Suppressor macrophage treated with lipopolysaccharide for 1 hour (primary cell): ENCODE measurements at places on chromosomes 13 and 19.

- DNase-seq, result no peak
Observed at GRCh38 chr19:5621945-5622464, 571 bp downstream of the SAFB2 start.

GRCh38 chr13:20709782-20710181 lies 6.3 kb downstream of the IL17D start:
- no peak for DNase-seq

DNA sequence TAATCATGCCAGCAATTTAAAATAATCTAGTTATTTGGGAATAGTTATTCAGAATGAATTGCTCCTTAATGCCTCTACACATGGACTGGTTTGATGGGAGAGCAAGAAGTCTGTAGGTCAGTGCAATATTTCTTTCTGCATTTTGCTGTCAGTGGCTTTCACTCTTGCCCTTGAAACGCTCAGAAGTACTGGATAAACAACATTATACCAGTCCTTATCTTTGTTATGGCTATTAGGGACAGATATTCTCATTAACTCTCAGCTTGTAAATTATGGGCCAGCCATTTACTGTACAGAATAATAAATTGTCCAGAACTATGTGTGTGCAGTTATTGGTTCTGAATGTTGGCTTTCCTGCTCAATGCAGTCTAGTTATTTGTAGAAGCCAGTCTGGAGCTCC lies 224.4 kb downstream of the OXGR1 start:
- no peak for DNase-seq

GRCh38 chr13:46521921-46522747 lies 30.8 kb upstream of the LRCH1 start:
- peak; percentile 31 for DNase-seq

DNA sequence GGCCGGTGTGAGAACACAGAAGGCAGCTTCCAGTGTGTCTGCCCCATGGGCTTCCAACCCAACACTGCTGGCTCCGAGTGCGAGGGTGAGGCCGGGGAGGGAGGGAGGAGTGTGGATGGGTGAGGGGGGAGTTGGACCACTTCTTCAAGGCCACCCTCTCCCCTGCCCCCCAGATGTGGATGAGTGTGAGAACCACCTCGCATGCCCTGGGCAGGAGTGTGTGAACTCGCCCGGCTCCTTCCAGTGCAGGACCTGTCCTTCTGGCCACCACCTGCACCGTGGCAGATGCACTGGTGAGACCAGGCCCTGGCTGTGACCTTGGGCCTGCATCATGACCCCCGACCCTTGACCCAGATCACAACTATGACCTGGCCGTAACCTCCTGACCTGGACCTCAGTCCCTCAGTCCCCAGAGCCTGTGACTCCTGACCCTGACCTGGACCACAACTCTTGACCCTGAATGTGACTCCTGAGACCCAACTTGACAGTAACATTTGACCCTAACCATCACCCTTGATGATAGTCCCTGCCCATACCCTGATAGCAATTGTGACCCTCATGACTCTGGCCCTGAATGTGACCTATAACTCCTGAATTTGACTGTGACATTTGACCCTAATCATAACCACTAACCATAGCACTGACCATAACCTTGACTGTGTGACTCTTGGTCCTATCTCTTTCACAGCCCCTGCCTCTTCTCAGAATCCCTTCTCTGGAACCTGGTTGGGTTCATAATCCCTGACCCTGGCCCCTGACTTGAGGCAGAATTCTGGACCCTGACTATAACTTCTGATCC lies 10.9 kb downstream of the LTBP4 start:
- no peak for DNase-seq

- no peak for DNase-seq
Observed at GRCh38 chr19:5683177-5683886, 2.5 kb downstream of the HSD11B1L start.

GRCh38 chr19:23558541-23558940 lies 128.5 kb downstream of the ZNF675 start:
- no peak for DNase-seq

- no peak for DNase-seq
Observed at GRCh38 chr13:106916329-106916976, 348.5 kb upstream of the ARGLU1 start.

- DNase-seq, result peak; percentile 62
Observed at GRCh38 chr13:84896128-84896527, 903.1 kb downstream of the SLITRK6 start.

DNA sequence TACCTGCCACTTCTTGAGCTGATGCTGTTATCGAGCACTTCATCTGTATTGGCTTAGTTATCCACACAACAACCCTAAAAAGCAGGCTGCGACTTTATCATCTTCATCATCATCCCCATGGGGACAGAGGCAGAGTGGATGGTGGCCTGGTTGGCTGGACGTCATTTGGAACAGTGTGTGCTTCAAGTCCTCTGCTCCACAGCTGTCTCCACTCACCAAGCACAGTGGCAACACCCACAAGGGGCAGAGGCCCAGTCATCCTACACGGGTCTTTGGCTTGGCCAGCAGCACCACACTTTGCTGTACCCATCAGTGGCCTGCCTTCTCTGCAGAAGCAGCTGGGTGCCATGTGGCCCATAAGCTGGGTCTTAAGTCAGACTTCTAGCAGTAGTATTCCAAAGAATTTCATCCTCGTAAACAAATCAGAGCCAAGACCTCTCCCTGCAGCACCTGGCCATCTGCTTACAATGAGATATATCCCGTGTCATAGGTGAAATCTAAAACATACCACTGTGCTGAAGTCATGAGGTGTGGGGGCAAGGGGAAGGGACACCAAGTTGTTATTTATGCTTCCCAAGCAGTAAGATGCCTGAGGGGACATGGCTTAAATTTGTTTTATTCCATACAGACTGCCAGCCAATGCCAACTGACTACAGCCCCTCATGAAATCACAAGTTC lies 47.9 kb upstream of the EPHX3 start:
- DNase-seq, result no peak

DNA sequence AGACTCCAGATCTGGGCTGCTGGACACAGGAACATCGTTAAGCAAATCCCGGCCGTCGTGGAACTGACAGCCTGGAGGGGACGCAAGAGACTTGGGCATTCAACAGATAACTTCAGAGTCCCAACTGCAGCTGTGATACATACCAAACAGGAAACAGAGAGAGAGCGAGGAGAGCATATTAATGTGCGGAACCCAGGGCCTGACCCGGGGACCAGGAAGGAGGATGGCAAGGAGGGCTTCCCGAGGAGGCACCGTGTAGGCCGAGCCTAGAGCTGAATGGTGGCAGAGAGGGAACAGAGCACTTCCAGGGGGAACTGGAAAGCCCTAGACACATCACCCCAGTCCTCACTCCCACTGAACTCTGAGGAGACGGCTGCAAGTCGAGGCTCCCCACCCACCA lies 68.1 kb downstream of the SIPA1L3 start:
- DNase-seq, result no peak

GRCh38 chr13:99124794-99125316 lies 75.8 kb upstream of the UBAC2 start:
- peak; percentile 45 for DNase-seq
